CD8-positive, alpha-beta memory T cell (primary cell): ENCODE measurements at places on chromosomes 4 and X.

DNA sequence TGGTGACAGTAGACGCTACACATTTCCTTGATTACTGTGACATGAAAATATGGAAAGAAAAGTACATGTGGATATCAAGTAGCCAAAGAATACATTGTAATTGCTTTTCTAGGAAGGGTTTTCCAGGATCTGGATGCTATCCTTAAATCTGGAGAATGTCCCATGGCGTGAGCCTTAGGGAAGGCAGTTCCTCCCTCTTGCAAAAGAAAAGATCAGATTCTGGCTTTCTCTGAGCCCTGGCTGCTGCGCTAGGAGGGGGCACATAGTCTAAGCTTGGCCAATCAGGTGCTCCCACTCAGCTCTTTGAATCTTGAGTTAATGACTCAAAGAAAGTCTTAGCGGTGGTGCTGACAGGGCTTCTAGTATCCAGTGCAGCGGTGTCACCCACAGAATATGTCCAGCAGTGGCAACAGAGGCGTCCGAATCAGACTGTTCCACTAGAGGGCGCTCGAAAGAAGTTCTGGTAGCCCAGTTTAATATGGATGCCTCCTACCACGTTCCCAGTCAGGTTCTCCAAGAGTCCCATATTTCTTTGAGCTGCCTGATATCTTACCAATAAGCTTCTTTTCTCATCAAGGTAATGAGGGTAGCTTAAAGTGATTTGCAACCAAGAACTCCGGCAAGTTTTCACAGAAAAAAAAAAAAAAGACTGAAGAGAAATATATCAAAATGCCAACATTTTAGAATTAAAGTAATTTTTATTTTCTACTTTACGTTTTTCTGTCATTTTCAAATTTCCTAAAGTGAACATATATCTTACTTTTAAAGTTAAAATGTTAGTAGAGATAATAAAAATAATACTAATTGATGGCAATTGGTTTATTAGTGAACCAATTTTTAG, 213.4 kb upstream of the S100G start:
- DNase-seq: peak; percentile 52

GRCh38 chrX:118062817-118063615, 53.6 kb downstream of the KLHL13 start:
- DNase-seq: no peak

GRCh38 chrX:23884427-23885024, 23.2 kb downstream of the APOO start:
- no peak for DNase-seq

DNA sequence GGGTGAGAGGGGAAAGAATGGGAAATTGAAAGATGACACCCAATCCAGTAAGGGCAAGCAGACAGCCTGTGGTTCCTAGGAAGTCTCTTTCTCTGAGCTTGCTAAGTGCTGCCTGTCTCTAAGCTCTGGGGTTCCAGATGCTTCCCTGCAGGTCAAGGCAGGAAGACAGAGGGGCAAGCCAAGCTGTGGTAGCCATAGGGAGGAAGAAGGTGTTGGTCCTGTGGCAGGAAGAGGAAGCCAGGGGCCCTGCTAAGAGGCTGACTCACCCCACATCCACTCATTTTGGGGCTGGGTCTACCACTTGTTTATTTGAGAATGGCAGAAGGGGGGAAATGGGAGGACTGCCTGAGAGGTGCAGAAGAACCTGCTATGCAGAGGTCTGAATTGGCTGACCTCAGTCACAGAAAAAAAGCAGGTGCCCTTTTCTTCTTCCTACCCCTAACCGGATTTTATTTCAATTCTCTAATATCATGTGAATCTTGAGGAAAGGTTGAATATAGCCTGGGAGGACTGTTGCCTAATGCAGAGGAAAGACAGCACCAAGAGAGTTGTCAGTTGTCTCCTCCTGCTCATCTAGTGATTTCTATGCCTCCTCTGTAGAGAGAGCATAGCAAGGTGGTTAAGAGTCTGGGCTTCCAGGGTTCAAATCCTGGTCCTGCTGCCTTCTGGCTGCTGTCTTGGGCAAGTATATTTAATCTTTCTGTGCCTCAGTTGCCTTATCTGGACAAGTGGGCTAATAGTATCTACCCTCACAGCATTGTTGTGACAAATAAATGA, 27.4 kb downstream of the HOPX start:
- no peak for DNase-seq

DNA sequence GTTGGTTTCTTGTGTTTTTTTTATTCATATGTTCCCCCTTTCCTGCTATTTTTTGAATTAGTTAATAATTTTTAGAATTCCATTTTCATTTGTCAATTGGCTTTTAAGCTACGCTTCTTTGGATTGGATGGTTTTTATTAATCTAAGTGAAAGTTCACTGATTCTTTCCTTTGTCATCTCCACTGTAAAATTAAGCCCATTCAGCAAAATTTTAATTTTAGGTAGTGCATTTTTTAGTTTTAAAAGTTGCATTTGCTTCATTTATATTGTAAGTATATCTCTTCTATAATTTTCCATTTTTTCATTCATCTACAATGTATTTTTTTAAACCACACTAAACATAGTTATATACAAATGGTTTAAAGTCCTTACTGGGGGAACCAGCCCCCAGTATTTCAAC, 417.3 kb upstream of the HTR2C start:
- no peak for DNase-seq

- no peak for DNase-seq
Observed at GRCh38 chr4:39255871-39256270, 73.5 kb downstream of the WDR19 start.

DNA sequence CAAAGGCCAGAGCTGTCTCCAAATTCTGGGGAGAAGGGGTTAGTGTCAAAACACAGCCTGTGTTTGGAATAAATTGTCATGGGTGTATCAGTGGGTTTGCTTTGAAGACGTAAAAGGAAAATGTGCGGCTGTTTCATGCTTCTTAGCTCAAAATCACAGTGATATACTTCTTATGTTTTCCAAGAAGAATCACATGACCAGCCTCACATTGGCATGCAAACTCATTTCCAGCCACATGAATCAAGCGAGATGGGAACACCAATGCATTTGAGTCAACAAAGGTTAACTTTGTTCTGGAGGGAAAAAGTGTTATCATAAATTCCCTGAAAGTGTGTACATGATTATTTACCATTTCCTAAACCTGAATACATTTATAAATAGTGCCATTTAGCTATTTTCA, 19.0 kb upstream of the SPP1 start:
- no peak for DNase-seq

DNA sequence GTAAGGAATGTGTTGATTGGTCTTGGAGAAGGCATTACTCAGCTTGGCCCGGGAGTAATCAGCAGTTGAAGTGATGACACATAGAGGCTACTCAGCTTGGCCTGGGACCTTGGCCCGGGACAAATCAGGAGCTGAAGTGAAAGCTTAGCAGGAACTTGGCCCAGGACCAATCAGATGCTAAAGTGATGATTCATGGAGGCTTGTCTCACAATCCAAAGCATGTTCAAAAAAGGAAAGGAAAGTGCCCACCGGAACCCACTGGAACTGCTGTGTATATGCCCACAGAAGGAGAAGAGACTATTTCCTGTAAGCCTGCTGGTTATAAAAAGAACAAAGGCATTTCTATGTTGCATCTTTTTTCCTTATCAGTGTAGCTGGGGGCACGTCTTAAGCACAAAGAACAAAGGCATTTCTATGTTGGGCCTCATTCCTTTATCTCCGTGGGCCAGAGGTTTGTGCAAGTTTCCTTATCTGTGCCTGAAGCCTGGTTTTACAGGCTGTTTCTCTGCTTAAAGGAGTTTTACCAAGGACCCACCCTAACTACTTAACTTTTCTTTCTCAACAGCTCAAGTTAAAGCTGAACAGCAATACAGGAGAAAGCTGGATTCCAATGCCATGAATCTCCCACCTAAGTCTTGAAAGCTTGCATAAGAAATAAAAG, 1176.7 kb downstream of the NLGN4X start:
- no peak for DNase-seq

GRCh38 chrX:100663642-100664041, 19.6 kb downstream of the SRPX2 start:
- DNase-seq: no peak
